ENCODE measurements at places on chromosomes 16 and 17. TPM values are rescaled to one million over a fixed set of nuclear protein-coding genes. Genes with fewer than 3 reads are reported as not detected.

DNA sequence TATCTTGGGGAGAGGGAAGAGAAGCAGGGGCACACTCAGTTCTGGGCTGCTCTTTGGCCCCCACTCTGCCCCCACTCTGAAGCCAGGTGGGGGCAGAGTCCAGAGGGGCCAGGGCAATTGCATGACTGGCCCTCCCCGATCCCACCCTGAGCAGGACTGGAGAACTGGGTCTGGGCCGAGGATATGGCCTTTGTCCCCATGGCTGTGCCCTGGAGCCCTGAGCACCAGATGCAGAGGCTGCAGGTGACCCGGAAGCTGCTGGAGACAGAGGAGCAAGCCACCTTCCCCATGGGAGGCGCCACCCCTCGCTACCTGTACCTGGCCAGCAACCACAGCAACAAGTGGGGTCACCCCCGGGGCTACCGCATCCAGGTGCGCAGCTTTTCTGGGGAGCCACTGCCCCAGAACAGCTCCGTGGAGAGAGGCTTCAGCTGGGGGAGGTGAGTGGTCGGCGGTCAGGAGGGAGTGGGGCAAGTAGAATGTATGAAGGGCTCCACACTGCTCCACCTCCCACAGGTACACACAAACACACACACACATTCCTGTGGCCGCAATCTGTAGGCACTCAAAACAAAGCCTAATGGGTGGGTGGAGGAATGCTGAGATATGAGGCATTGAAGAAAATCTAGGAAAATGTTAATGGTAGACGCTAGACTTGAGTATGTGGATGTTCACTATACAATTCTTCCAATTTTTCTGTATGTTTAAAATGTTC, 21.4 kb downstream of the AOC3 start:
- DNase-seq, result no peak

DNA sequence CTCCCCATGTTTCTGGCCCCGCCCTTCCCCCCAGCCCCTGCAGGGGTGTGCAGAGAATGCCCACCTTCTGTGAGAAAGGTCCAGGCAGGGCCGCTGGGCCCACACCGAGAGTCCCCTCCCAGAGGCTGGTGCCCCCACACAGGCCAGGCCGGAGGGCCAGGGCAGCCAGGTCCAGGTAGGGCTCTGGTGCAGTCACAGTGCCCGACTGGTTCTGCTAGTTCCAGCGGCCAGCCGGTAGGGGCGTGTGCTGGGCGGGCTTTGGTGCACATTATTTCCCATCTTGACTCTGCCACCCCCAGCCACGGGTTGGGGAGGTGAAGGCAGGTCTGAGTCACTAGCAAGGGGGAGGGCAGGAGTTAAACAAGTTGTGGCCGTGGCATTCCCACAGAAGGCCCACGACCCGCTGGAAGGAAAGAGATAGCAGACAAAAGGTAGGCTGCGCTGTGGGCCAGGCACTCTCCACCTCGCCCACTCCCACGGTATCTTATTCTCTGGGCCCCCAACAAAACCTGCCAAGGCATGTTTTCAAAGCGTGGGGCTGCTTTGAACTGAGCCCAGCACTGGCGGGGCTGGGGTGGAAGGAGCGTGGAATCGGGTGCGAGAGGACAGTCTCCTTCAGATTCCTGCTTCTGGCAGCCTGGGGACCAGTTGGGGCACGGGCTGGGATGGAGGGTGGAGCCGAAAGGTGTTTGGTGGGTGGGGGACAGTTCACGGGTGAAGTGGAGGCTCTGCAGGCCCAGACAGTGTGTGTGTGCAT, 1.9 kb downstream of the EPN3 start:
- no peak for DNase-seq

GRCh38 chr17:17153709-17154108, 52.4 kb downstream of the PLD6 start:
- no peak for DNase-seq

DNA sequence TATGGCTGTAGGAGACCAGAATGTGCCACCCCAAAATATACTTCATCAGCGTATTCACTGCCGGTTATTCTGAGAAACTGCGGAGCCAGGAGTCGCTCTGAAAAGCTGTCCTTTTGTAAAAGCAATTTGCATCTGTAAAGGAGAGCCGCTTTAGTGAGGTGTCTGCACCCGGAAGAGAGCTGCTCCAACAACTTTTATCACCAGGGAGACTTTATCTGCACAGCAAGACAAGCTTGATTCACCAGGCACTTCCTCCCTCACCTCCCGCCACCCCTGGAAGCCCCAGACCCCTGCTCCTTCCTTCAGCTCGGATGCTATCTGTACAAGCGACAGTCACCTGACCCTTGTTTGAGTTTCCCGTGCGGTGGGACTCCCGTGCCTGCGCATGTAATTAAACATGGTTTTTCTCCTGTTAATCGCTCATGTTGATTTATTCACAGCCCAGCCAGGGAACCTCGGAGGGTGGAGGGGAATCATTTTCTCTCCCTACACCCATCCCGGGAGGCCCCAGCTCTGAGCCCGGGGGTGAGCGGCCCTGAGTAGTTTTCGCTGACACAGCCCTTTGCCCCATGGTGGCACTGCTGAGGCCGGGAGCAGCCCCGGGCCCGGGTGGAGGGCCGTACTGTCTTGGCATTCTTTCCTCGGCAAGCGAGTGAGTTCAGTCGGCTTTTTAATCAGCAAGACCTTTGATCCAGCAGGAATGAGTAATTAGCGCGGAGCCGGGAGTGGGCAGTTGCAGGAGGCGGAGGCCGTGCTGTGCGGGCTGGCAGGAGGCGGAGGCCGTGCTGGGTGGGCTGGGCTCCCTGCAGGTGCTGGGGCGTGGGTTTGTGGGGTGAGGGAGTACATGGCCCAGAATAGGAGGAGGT, 222.7 kb upstream of the CIBAR2 start:
- peak; percentile 47 for DNase-seq

DNA sequence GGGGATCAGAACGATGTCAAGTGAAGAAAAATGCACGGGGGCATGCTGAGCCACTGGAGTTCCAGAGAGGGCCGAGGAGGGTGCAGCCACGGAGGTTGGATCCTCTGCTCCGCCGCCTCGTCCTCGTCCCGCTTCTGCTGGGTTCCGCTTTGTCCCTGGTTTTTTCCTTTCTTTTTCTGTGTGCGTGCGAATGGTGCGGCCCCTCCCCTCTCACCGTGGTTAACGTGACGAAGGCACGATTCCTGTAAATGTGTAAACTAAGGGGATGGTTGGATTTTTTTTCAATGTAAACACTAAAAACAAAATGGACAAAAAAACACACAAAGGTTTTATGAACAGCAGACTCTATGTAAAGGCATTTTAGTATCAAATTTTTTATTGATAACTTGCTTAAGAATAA, 46.7 kb downstream of the ACTG1 start:
- no peak for DNase-seq

Gene KRT25
- total RNA-seq, result not detected

Gene CDH13
- not detected for total RNA-seq
